ENCODE measurements at places on chromosomes 7 and 10.

GRCh38 chr7:38975944-38976392, 1.7 kb upstream of the POU6F2 start:
- H3K27ac ChIP-seq: no peak overlapping the region
- DNase-seq: no peak
- H3K4me3 ChIP-seq: no peak overlapping the region
- no peaks in the 10 kb centered on the region for H3K27me3 ChIP-seq
- H3K36me3 ChIP-seq: no peaks in the 10 kb centered on the region

DNA sequence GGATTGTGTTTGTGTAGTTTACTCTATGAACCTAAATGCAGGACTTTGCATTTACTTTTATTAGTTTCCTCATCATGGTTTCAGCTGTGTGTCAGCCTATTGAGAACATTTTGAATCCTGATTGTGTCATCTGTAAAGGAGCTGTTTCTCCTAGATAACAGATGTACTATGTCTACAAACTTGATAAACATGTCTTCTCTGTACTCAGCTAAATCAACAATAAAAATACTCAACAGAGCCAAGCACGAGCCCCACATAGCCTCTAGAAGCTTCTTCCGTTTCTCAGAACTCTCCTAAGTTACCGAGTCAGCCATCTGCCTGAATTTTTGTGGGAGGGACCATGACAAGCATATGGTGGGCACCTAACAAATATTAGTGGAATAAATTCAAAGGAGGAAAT, 234.7 kb downstream of the SKAP2 start:
- H3K4me1 ChIP-seq: no peaks in the 10 kb centered on the region
- H3K27ac ChIP-seq: no peak overlapping the region
- H3K4me3 ChIP-seq: no peak overlapping the region
- H3K27me3 ChIP-seq: no peaks in the 10 kb centered on the region

DNA sequence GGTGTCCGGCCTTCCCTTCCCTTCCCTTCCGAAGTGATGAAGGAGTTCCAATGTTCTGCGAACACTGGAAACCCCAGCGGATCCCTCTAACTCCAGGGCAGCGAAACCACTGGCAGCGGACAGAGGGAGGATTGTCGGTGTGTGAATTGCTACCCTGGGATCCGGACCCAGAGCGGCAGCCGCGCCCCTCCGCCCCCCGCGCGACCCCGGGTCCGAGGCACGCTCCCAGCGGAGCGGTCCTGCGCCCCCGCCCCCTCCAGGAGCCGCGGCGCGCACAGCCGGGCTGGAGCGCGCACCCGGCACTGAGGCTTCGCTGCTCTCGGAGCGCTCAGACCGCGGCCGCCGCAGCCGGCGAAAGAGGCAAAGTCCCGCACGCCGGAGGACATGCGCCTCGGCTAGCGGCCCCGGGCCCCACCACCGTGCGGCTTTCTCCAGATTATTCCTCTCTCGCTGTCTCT, at the start of gene PTPRZ1:
Gene PTPRZ1 (plus strand): TSS at position 331 of the 458 bp plus-strand sequence. CDS start 339 bp downstream, outside the sequence.
- H3K4me1 ChIP-seq: no peaks in the 10 kb centered on the region
- no peaks in the 10 kb centered on the region for H3K27me3 ChIP-seq
- DNase-seq: no peak
- H3K36me3 ChIP-seq: no peaks in the 10 kb centered on the region
- no peak within 1 kb of the TSS for H3K4me3 ChIP-seq

DNA sequence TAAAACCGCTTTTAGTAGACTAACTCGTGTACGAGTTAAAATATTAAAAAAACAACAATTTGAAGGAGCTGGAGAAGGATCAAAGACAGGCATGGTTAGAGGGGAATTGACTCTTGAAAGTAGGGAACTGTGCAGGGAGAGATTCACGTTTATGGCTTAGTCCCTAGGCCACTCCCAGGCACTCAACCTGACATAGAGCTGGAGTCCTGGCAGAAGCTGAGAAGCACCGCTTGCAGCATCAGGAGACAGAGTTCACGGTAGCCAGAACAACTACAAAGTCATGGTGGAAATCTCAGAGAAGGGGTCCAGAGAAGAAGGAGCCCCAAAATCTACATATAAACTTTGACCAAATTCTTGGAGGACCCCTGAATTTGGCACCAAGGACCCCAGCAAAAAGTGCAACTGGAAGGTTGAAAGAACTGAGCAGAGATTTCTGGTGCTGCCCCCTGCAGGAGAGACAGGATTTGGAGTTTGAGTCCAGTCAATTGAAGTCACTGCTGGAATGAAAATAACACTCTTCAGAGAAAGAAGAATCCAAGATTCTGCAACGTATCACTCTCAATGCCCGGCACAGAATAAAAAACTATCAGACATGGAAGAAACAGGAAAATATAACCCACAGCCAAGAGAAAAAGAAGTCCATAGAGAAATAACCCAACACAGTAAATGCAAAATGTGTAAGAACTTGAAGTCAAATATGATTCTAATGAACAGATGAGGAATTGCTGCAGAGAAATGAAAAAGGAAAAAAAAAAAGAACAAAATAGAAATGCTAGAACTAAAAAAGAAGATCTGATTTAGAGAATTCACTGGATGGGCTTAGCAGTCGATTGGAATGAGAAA, 493.3 kb upstream of the PODXL start:
- no peak for DNase-seq
- no peak overlapping the region for H3K4me3 ChIP-seq
- no peaks in the 10 kb centered on the region for H3K4me1 ChIP-seq
- H3K36me3 ChIP-seq: no peaks in the 10 kb centered on the region
- no peak overlapping the region for H3K27ac ChIP-seq
- H3K27me3 ChIP-seq: no peaks in the 10 kb centered on the region

DNA sequence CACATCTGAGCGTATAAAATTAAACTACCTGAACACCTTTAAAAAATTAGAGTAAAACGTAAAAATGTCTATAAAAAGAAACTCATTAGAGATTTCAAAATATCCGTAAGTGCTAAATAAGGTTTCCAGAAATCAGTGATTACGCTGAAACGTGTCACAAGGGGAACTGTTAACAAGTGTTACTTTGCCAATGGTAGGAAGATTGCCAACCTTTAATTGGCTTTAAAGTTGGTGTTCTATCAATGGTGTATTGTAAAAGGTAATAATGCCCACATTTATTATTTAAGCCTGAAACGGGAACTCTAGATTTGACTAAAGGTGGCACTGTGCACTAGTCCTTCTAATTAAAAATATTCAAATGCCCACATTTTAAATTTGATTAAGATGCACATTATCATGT, 37.8 kb upstream of the HIBADH start:
- H3K36me3 ChIP-seq: no peaks in the 10 kb centered on the region
- H3K4me3 ChIP-seq: no peak overlapping the region
- DNase-seq: no peak
- no peaks in the 10 kb centered on the region for H3K27me3 ChIP-seq
- H3K4me1 ChIP-seq: no peaks in the 10 kb centered on the region

DNA sequence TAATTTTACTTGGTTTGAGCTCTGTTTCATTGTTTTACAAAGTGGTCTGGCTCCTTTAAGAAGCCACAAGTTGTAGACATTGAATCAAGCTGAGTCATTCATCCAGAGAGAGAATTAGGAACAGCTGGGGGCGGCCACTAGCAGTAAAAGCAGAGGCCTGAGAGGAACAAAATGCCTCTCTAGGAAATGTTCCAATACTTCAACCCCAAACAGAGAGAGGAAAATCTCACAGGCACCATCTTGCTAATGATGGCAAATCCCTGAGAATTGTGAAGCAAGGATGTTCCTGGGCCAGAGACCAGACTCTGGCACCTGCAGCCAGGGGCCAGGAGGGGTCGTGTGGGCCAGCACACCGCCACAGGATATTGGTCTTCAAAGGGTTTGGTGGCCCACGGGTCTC, 26.5 kb upstream of the TRIL start:
- no peak overlapping the region for H3K27ac ChIP-seq
- H3K36me3 ChIP-seq: no peaks in the 10 kb centered on the region

DNA sequence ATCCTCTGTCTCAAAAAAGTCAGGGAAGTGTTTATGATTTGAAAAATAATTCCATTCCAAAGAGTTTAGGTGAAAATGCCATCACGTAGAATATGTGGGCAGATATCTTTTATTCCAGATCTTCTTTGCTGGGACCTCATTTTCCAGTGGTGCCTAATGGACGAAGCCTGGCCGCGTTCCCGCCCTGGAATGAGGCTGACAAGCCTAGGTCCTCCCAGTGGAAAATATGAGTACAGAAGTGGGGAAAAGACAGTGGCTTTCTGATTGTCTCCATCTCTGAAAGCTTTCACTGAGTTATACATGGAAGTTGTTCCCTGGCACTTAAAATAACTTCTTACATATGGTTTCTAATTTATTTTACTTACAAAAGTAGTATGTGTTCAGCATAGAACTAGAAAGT, 139.4 kb downstream of the TACC2 start:
- no peaks in the 10 kb centered on the region for H3K36me3 ChIP-seq
- H3K4me3 ChIP-seq: no peak overlapping the region
- H3K27me3 ChIP-seq: no peaks in the 10 kb centered on the region

GRCh38 chr10:103540722-103541121, 47.2 kb downstream of the NEURL1 start:
- no peaks in the 10 kb centered on the region for H3K27me3 ChIP-seq
- no peak overlapping the region for H3K27ac ChIP-seq
- H3K36me3 ChIP-seq: no peaks in the 10 kb centered on the region
- H3K4me3 ChIP-seq: no peak overlapping the region

- no peaks in the 10 kb centered on the region for H3K4me1 ChIP-seq
- no peaks in the 10 kb centered on the region for H3K36me3 ChIP-seq
- H3K27me3 ChIP-seq: no peaks in the 10 kb centered on the region
- DNase-seq: no peak
These were observed 75.8 kb downstream of the MAD1L1 start for GRCh38 chr7:2156756-2157472.

Data from CD8-positive, alpha-beta memory T cell (primary cell).